ENCODE measurements at places on chromosomes 7 and 10. TPM values are rescaled to one million over a fixed set of nuclear protein-coding genes. Genes with fewer than 3 reads are reported as not detected.
A peak's percentile ranks its signal among the peaks of the same experiment; 100 is the strongest.

Gene STEAP2
- 3.5 TPM for total RNA-seq

Gene AVPI1
- 14.1 TPM for total RNA-seq

Gene AZGP1
- total RNA-seq: 10.3 TPM

- H3K36me3 ChIP-seq: no peaks in the 10 kb centered on the region
- no peak overlapping the region for H3K27ac ChIP-seq
- no peaks in the 10 kb centered on the region for H3K27me3 ChIP-seq
Observed at GRCh38 chr10:125662584-125662983, 20.4 kb downstream of the TEX36 start.

DNA sequence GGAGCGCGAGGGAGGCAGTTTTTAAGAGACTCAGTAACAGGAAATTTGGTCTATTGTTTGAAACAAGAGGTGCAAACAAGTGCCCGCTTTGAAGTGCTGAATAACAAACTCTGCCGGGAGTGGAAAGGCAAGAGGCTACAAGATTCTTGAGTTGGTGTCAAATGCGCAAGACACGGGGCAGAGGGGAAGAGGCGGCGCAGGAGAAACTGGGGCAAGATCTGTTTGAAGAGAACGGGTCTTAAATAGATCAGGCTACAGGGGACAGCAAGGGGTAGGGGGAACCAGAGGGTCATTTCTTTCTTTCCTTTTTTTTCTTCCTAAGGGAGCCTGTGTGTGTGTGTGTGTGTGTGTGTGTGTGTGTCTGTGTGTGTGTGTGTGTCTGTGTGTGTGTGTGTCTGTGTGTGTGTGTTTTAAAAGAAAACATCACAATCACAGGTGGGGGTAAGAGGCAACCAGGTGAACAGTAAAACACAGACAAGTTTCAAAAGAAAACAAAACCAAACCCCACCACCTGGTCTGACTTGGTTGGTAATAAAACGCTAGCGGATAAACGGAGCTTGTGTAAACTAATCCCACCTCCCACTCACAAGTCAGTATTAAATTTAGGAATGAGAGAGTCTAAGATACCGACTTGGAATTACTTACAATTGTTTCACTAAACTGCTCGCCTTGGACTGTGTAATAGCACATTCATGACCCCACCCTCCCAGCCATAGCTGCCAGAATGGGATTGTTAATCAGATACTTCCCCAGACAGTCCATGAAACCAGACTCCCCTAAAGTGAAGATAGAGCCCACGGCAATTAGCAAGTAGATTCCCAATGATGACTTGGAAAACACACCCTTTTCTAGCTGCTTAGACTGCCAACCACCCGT is 13.1 kb upstream of the CUX1 start:
- peaks cover 26% of the 10 kb centered on the region for H3K27me3 ChIP-seq
- no peak for DNase-seq
- no peaks in the 10 kb centered on the region for H3K36me3 ChIP-seq
- H3K4me1 ChIP-seq: peaks cover 7% of the 10 kb centered on the region

- H3K36me3 ChIP-seq: no peaks in the 10 kb centered on the region
- H3K4me1 ChIP-seq: no peaks in the 10 kb centered on the region
- DNase-seq: no peak
- no peak overlapping the region for H3K27ac ChIP-seq
Observed at GRCh38 chr7:140262242-140262903, 85.6 kb upstream of the KDM7A start.

Gene GRID1
- total RNA-seq: 1.2 TPM

Gene PRLHR
- total RNA-seq: not detected

Gene FAM25C
- not detected for total RNA-seq

DNA sequence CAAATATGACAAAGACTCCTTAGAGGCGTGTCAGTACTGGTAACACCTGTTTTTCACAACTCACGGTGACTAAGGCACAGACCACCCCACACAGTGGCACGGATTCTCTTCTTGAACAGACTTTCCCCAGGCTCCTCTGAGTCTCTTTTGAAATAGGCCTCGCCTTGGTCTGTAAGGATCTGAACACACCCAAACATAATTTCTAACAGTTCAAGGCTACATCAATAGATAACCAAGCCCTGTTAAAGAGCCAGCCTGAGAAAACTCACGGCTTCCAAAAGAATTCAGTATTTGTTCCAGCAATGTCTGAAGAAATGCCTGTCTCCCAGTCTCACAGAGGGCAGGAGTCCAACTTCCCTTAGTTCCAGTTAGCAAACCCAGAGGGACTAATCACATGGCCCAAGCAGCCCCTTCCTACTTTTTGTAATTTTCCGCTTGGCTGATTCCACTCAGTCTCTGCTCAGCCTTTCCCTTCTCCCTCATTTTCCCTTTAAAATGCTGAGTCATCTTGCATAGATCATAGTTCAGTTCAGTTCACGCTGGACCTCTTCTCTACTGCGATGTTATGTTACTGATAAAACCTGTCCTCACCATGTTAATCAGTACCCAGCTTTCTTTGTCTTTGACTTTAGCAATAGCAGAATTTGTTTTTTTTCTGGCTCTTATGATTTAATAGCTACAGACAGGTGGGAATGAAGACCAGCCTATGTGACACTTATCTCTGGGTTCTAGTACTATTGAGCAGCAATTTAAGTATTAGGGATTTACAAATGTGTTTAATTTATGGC is 22.6 kb upstream of the AKR1C3 start:
- peak overlapping the region; percentile 63 for H3K27ac ChIP-seq
- peak; percentile 73 for DNase-seq
- peaks cover 12% of the 10 kb centered on the region for H3K4me1 ChIP-seq
- H3K4me3 ChIP-seq: no peak overlapping the region
- no peaks in the 10 kb centered on the region for H3K27me3 ChIP-seq

Gene ABCA13
- 0.03 TPM for total RNA-seq

DNA sequence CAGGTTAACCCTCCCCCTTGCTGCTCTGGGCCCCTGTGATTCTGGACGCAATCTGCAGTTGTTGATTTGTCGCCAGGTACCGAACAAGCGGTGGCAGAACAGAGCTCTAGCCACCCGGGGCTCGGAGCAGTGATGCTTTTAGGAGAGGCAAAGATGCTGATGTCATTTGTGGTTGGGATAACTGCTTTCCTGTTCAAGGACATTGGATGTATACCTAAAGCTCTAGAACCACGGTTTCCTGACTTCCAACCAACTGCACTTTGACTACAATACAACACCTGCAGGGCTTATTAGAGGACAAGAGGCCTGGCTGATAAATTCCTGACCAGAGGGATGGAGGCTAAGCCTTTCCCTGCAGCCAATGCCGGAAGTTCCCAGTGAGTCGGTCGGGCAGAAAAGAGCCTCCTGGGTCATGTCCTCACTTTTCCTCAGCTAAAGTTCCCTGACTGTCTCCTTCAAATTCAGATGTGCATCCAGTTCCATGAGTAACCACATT is 6.5 kb upstream of the RBM20 start:
- no peaks in the 10 kb centered on the region for H3K36me3 ChIP-seq
- no peaks in the 10 kb centered on the region for H3K27me3 ChIP-seq

GRCh38 chr7:134493091-134493490 is 34.2 kb upstream of the AKR1B1 start:
- no peak overlapping the region for H3K4me3 ChIP-seq
- H3K27ac ChIP-seq: no peak overlapping the region
- H3K4me1 ChIP-seq: no peaks in the 10 kb centered on the region
- H3K36me3 ChIP-seq: no peaks in the 10 kb centered on the region
- no peak for DNase-seq
- H3K27me3 ChIP-seq: no peaks in the 10 kb centered on the region

GRCh38 chr7:35286422-35286821 is 32.5 kb upstream of the TBX20 start:
- H3K4me1 ChIP-seq: no peaks in the 10 kb centered on the region
- no peak overlapping the region for H3K4me3 ChIP-seq
- H3K36me3 ChIP-seq: no peaks in the 10 kb centered on the region
- DNase-seq: no peak
- H3K27ac ChIP-seq: no peak overlapping the region
- H3K27me3 ChIP-seq: no peaks in the 10 kb centered on the region

GRCh38 chr10:1611936-1612550 is 125.3 kb downstream of the ADARB2 start:
- no peak for DNase-seq
- H3K27me3 ChIP-seq: peaks cover 11% of the 10 kb centered on the region
- no peak overlapping the region for H3K4me3 ChIP-seq
- no peak overlapping the region for H3K27ac ChIP-seq
- no peaks in the 10 kb centered on the region for H3K4me1 ChIP-seq

- peaks cover 2% of the 10 kb centered on the region for H3K36me3 ChIP-seq
- peak overlapping the region; percentile 80 for H3K27ac ChIP-seq
- no peaks in the 10 kb centered on the region for H3K27me3 ChIP-seq
Observed at GRCh38 chr10:73785721-73786511, 510 bp downstream of the ZSWIM8 start.

- no peaks in the 10 kb centered on the region for H3K36me3 ChIP-seq
- no peak overlapping the region for H3K4me3 ChIP-seq
- no peak overlapping the region for H3K27ac ChIP-seq
- DNase-seq: no peak
- no peaks in the 10 kb centered on the region for H3K27me3 ChIP-seq
- peaks cover 17% of the 10 kb centered on the region for H3K4me1 ChIP-seq
Observed at GRCh38 chr7:100155553-100156317, 2.8 kb downstream of the TRAPPC14 start.

Gene HKDC1
- total RNA-seq: not detected

Gene EXOSC1
- 34.5 TPM for total RNA-seq

Gene STMP1
- 19.9 TPM for total RNA-seq

DNA sequence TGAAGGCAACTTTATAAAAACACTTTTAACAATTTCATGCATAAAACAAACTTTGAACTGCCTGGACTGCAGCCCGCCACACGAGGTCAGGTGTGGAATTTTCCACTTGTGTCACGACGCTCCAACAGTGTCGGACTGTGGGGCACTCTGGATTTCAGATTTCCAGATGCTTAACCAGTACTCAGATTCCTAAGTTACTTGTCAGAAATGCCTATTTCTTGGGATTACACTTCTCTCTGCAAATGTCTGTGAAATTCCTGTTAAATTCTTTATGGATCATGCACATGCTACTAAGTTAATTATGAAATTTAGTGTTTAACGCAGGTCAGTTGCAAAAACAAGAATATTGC is 473 bp upstream of the GPER1 start:
- peak overlapping the region; percentile 46 for H3K4me3 ChIP-seq
- no peak overlapping the region for H3K27ac ChIP-seq
- H3K36me3 ChIP-seq: no peaks in the 10 kb centered on the region
- peaks cover 7% of the 10 kb centered on the region for H3K4me1 ChIP-seq
- no peaks in the 10 kb centered on the region for H3K27me3 ChIP-seq
- no peak for DNase-seq

GRCh38 chr7:25515633-25516275 is 287.5 kb upstream of the NPVF start:
- H3K4me1 ChIP-seq: no peaks in the 10 kb centered on the region
- H3K4me3 ChIP-seq: no peak overlapping the region
- H3K27ac ChIP-seq: no peak overlapping the region
- no peak for DNase-seq

- H3K27ac ChIP-seq: peak overlapping the region; percentile 90
- H3K27me3 ChIP-seq: no peaks in the 10 kb centered on the region
- H3K36me3 ChIP-seq: no peaks in the 10 kb centered on the region
Observed at GRCh38 chr7:601595-602340, 82.1 kb upstream of the PDGFA start.

GRCh38 chr7:26664274-26664673 is 200.1 kb downstream of the SKAP2 start:
- H3K27me3 ChIP-seq: no peaks in the 10 kb centered on the region
- H3K36me3 ChIP-seq: no peaks in the 10 kb centered on the region
- H3K4me1 ChIP-seq: peaks cover 5% of the 10 kb centered on the region
- no peak overlapping the region for H3K27ac ChIP-seq
- H3K4me3 ChIP-seq: no peak overlapping the region

DNA sequence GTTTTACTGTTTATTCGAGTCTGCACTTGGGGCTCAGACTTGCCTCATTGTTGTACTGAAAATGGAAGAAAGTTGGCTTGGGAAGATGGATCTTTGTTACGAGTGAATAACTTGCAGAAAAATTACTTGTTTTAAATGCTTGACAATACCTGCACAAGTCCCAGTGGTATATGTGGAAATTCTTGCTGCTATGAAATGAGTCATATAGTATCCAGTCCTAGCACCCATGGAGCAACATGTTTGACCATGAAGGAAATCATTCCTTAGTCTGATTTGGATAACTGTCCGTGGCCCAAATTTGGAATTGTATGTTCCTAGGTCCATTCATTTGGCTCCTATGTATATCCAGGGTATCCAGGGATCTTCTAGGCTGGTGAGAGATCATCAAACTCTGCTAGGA is 1096.8 kb downstream of the KCNMA1 start:
- H3K36me3 ChIP-seq: no peaks in the 10 kb centered on the region
- H3K27me3 ChIP-seq: no peaks in the 10 kb centered on the region
- H3K27ac ChIP-seq: no peak overlapping the region
- DNase-seq: no peak

GRCh38 chr10:178723-179122 is 43.5 kb downstream of the ZMYND11 start:
- DNase-seq: no peak
- H3K4me1 ChIP-seq: peaks cover 5% of the 10 kb centered on the region
- H3K36me3 ChIP-seq: peaks cover 17% of the 10 kb centered on the region
- no peaks in the 10 kb centered on the region for H3K27me3 ChIP-seq

Gene DNTT
- not detected for total RNA-seq

- peaks cover 11% of the 10 kb centered on the region for H3K4me1 ChIP-seq
- no peak for DNase-seq
- H3K27ac ChIP-seq: no peak overlapping the region
- H3K4me3 ChIP-seq: no peak overlapping the region
Observed at GRCh38 chr7:135685306-135686084, 23.2 kb downstream of the STMP1 start.

DNA sequence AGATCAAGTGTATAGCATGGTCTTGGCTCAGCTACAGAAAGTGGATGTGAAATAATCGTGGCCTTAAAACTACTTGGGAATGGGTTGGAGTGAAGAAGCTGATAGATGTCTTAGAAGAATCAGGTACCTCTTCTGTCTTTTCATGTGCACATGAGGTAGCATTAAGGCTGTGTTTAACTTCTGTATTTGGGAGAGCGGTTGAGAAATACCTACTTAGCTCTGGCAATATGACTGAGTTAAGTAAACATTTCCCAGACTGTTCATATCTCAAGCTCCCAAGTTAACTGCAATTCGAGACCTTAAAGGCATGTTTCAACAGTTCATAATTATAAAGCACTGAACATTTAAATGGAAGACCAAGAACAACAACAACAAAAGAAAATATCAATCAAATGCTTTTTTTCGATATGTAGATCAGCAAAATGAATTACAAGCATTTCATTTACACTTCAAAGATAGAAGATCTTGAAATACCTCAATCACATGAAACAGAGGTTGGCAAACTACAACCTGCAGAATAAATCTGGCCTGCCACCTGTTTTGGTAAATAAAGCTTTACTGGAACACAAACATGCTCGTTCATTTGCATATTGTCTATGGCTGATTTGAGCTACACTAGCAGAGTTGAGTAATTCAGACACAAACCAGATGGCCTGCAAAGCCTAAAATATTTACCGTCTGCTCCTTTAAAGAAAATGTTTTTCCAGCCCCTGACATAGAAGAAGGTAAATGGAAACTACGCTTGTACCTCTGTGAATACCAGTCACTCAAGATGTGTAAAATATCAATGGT is 337.1 kb upstream of the GLI3 start:
- H3K4me3 ChIP-seq: no peak overlapping the region
- H3K27ac ChIP-seq: no peak overlapping the region
- no peaks in the 10 kb centered on the region for H3K27me3 ChIP-seq
- no peaks in the 10 kb centered on the region for H3K4me1 ChIP-seq
- no peaks in the 10 kb centered on the region for H3K36me3 ChIP-seq

- peaks cover 36% of the 10 kb centered on the region for H3K36me3 ChIP-seq
- peaks cover 26% of the 10 kb centered on the region for H3K4me1 ChIP-seq
- no peak for DNase-seq
- no peak overlapping the region for H3K4me3 ChIP-seq
- H3K27me3 ChIP-seq: no peaks in the 10 kb centered on the region
Observed at GRCh38 chr7:47401611-47402570, 180.0 kb downstream of the TNS3 start.

Gene ZNF3
- total RNA-seq: 13.6 TPM

Gene ZNF727
- 0.13 TPM for total RNA-seq

Gene CPEB3
- total RNA-seq: 22.5 TPM

Gene TMEM178B
- total RNA-seq: 1.4 TPM

All from gastrocnemius medialis (tissue), 4 donors.